NCI-H82 (cell line): ENCODE measurements at places on chromosomes 12 and 14.

- DNase-seq: no peak
These were observed 621.0 kb downstream of the CCER1 start for GRCh38 chr12:90333939-90334338.

GRCh38 chr12:101044512-101045059, 165.5 kb downstream of the SLC5A8 start:
- no peak for DNase-seq

GRCh38 chr14:22097586-22098292, 424.1 kb upstream of the OR4E1 start:
- DNase-seq: no peak

GRCh38 chr12:122867691-122868461, 28.0 kb downstream of the VPS37B start:
- peak; percentile 71 for DNase-seq

- no peak for DNase-seq
These were observed 68.5 kb downstream of the FBXO34 start for GRCh38 chr14:55339770-55340169.

DNA sequence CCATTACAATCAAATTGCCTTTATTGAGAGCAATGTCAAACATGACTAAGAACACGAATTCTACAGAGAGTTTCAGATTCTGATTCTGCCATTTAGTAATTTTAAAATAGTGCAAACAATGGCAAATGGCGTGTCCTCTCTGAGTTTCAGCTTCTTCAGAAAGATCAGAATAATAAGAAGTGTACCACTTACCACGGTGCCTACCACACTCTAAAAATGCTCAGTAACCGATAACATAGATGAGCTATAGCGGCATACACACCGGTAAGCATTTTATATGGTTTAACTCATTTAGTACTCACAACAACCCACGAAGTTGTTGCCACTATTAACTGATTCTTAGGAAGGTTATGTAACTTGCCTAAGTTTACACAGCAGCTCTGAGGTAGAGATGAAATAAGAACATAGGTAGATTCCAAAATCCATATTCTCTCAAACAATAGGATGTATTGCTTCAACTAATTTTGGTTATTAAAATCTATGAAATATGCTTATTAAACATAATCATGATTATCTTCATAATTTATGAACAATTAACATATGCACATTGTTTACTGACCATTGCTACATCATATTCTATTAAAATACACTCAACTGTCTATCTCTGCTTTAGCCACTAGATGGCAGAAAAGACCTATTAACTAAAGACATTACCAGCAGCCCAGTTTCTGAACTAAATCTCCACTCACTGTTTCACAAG, 38.3 kb downstream of the SLC6A15 start:
- DNase-seq: peak; percentile 85

- no peak for DNase-seq
These were observed 42.8 kb downstream of the NOC4L start for GRCh38 chr12:132186857-132187620.

- no peak for DNase-seq
These were observed 82.6 kb downstream of the CCDC92 start for GRCh38 chr12:123889848-123890535.

DNA sequence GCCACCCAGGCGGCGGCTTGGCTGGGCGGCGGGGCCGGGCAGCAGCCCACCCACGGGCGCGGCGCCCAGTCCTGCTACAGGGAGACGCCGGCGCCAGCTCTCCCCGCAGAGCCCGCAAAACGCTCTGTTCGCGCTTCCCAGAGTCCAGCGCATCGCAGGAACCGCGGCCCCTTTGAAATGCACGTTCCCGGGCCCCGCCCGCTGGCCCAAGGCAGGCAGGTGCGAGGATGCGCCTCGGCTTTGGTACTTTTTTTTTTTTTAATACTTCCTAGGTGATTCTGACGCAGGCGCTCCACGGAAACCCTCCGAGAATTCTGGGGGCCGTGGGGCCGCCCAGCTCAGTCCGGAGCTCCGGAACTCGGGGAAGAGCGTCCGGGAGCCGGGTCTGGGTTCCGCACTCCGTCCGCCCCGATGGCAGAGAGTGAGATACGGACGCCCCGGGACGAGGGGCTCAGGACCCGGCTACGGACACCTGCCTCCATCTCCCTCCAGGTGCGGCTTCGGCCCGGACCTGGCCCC, 483 bp downstream of the POC1B start:
- DNase-seq: peak; percentile 62

GRCh38 chr12:130043685-130044406, 118.4 kb upstream of the FZD10 start:
- DNase-seq: no peak

DNA sequence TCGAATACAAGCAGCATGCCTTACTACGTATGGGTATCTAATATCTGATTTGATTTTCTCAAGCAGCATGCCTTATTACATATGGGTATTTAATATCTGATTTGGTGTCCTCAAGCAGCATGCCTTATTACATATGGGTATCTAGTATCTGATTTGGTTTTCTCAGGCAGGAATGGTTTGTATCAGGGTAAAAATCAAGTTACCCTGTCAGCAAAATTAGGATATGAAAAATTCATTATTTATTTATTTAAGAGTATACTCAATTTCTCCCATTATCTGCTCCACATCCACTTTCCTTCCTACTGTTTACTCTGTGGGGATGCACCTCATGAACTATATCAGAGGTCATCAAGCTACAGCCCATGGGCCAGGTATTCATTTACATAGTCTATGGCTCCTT, 21.9 kb downstream of the ZNF891 start:
- DNase-seq: no peak

GRCh38 chr12:1966561-1967226, 37.6 kb downstream of the DCP1B start:
- DNase-seq: peak; percentile 10

DNA sequence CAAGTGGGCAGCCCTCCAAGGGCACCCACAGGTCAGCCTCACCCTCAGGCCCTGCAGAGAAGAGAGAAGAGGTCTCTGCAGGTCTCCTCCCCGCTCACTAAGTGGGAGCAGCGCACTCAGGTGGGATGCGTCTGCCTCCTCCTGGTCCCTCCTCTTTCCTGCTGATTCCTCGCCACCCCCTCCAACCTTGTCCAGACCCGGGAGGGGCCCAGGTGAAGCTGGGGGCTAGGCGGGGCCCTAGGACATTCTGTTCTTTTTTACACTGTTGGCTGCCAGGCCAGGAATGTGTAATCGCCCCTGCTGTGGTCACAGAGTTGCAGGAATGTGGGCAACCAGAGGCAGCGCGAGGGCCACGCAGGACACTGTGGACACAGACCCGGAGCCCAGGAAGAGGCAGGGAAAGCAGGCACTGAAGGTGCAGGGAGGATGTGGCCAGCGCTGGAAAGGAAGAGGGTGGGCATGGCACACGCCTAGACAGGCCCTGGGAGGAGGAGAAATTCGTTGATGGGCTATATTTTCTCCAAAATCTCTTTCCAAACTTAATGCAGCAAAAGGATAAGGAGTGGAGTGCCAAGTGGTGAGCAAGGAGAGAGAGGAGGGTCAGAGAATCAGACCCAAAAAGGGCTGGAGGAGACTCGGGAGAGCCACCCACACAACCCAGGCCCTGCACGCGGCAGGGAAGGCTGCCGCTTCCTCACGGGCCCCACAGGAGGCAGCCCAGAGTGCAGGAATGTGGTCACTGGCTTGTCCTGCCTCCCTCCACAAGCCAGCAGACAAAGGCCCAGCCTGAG, 911 bp upstream of the SCNN1A start:
- no peak for DNase-seq

GRCh38 chr14:100698666-100699448, 27.8 kb upstream of the DLK1 start:
- peak; percentile 75 for DNase-seq

- no peak for DNase-seq
These were observed 16.4 kb downstream of the KRT18 start for GRCh38 chr12:52965337-52965731.

- peak; percentile 96 for DNase-seq
These were observed at the start of gene ARHGEF25 for GRCh38 chr12:57611108-57611826. ARHGEF25 (plus strand) TSS chr12:57611435; CDS start chr12:57611895, 460 bp downstream.

GRCh38 chr14:37544407-37544806, 50.6 kb downstream of the FOXA1 start:
- DNase-seq: no peak

DNA sequence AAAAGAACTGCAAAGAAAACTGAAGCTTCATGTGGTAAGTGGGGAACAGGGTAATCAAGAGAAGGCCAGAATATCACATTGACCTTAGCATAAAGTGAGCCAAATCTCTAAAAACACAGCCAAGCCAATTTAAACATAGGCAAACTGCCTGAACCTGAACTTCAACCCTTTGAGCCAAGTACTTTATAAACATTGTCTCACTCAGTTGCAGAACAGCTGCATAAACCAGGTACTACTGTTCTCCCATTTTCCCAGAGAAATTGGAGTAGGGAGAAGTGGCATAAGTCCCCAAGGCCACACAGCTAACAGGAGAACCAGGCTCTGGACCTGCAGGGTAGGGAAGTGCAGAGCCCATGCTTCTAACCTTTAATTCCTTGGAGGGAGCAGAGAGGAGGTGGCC, 30.4 kb upstream of the FKBP4 start:
- DNase-seq: no peak

DNA sequence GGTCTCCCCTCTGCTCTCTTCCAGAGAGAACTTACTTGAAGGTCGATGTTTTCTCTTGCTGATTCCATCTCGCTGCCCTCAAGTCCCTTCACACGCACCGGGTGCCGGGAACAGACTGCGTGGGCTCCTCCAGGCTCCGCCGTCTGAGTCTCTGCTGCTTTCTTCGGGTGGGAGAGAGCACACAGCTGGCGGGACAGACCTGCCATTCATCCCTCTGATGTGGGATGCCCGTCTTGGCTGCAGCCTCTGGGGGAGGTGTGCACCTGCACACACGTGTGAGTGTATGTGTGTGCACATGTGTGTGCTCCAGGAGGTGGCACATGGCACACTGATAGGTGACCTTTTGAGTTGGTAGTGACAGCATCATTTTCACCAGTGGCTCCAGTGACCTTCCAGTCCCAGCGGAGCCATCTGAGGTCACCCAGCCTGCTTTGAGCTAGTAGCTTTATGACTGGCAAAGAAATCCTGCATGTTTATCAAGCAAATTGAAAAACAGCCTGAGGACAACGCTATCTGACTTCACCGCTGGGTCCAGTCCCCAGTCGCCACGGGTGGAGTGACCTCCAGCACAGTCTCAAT, at the start of gene NINJ2:
TSS of gene NINJ2 (minus strand) at position 153 of the 579 bp plus-strand sequence. CDS start at position 68, 85 bp downstream.
- no peak for DNase-seq

DNA sequence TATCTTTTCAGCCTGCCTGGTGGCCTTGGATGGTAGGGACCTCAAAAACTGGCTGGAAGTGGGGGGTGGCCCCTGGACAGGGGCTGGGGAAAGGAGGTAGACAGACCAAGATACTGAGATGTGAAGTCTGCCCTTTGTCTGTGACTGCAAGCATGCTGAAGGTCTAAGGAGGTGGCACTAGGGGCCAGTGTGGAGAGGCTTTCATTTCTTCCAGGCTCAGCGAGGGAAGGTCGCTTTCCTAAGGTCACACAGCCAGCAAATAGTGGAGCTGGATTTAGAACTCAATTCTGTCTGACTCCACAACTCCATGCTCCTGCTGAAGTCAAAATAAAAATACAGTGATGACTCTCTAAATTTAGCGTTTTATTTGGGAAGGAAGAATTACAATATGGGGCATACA, 11.3 kb upstream of the PLBD2 start:
- peak; percentile 19 for DNase-seq

DNA sequence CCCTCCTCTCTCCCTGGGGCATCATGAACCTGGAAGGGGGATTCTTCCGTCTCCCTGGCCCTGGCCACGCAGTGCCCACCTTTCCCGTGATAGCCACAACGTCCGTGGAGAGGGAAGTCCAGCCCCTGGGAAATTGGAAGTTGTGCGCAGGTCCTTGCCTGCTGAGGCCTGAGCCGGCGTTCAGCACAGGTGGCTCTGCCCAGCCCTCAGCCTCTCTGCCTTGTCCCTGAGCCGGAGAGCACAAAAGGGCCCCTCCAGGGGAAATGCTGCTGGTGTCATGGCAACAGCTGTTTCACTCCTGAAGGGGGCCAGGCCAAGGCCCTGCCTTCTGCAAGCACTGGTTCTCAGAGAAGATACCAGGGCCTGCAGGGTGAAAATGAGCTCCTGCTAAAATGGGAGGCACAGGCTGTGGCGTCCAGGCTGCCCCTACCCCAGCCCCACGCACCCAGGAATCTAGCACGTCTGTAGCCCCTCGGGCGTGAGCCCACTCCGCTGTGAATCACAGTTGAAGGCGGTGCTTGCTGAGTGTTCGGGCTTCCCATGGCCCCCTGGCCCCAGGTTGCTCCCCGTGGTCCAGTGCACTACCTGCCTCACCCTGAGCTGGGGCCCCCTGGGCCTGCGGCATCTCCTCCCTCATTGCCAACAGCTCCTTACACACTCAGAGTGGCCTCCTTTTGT, 149.4 kb downstream of the ADGRD1 start:
- peak; percentile 13 for DNase-seq

- DNase-seq: no peak
These were observed 6.1 kb upstream of the CDCA4 start for GRCh38 chr14:105026802-105027563.

DNA sequence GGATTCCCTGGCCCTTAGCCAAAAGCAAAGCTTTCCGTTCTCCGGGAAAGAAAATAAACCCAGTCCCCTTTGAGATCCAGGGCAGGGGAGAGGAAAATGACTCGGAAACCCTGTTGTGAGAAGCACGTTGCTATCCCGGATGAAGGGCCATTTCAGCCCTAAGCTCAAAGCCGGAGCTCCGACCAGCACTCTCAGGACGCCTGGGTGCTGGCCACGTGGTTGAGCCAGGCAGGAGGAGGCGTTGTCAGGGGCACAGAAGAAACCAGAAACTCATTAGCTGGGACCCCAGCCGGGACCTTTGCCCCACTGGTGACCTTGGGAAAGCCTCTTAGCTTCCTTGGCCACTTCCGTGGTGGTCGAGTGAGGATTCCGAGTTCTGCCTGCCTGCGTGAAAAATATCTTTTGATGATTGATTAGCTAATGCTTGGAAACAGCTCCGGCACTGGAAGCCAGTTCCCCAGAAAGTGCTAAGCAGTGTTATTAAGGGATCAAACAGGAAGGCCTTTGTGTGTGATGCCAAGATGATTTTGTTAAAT, 57.6 kb upstream of the FZD10 start:
- DNase-seq: no peak

- no peak for DNase-seq
These were observed 107.2 kb downstream of the DPF3 start for GRCh38 chr14:72786378-72787350.

DNA sequence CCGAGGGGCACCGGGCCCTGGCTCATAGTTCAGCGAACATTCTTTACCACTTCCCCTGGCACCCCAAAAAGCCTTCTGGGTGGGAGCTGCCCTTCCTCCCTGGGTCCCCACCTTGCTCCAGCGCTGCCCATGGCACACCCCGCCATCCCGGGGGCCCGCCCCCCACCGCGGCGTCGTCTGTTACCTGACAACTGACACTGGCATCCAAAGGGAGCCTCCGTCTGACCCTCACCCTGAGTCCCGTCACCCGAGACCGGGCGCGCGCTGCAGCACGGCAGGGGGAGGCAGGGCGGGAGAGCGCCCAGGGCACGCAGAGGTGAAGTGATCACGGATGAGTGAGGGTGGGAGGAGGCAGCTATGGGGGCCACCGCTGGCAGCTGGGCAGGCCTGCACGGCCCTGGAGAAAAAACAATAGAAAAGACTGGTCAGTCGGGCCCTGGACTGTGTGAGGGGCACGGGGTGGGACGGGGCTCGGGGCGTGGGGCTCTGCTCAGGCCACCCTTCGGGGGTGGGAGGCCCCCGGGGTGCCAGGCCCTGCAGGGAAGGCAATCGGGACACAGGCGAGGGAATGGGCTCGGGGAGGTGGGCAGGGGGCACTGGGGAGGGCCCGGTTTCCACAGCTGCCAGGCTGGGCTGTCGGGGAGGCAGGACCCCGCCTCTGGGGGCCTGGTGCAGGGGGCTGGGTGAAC, 40.7 kb downstream of the BCL11B start:
- peak; percentile 54 for DNase-seq

- no peak for DNase-seq
These were observed 167.9 kb downstream of the PAX9 start for GRCh38 chr14:36829547-36829946.

GRCh38 chr12:81759190-81760051, at the start of gene PPFIA2:
PPFIA2 (minus strand) TSS chr12:81759350.
- DNase-seq: peak; percentile 70
